ENCODE measurements at places on chromosomes 6 and 20. TPM values are rescaled to one million over a fixed set of nuclear protein-coding genes. Genes with fewer than 3 reads are reported as not detected.

CCM2L gene
- total RNA-seq, result 8.5 TPM

- DNase-seq, result peak; percentile 61
These were observed 46.2 kb downstream of the SLC22A23 start for GRCh38 chr6:3410385-3411360.

TFAP2D gene
- total RNA-seq, result not detected

DNA sequence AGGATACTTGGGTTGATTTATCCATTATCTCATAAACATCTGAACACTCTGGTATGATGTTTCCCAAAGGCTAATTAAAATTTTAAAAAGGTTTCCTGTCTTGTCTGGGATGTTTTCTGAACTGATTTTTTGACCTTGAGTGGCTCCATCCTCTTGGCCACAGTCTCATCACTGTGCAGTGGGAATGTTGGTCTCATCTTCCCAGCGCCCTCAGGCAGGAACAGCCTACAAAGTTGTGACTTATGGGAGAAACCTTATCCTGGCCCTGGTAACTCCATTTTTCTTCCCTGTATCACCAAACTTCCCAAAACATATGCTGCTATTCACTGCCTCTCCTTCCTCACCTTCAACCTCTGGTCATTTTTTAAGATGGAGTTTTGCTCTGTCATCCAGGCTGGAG lies 6.8 kb upstream of the BPIFA3 start:
- DNase-seq, result no peak

TP53TG5 gene
- total RNA-seq, result 1.2 TPM

DNA sequence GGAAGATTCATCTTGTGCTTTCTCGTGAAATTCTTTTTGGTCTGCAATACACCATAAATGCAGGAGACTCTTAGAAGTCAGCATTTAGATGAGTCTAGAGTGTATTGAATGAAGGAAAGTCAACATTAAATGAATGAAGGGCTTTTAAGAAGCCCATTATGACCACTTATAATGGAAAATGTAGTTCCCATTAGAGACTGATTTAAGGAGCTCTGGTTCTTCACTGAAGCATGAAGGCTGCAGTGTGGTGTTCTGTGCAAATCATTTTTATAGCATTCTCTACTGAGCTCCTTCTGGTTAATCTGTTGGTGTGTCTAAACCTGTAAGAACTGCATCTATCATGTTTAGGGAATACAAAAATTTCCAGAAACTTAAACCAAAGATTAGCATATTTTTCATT lies 19.7 kb downstream of the NCOA7 start:
- no peak for DNase-seq

DNA sequence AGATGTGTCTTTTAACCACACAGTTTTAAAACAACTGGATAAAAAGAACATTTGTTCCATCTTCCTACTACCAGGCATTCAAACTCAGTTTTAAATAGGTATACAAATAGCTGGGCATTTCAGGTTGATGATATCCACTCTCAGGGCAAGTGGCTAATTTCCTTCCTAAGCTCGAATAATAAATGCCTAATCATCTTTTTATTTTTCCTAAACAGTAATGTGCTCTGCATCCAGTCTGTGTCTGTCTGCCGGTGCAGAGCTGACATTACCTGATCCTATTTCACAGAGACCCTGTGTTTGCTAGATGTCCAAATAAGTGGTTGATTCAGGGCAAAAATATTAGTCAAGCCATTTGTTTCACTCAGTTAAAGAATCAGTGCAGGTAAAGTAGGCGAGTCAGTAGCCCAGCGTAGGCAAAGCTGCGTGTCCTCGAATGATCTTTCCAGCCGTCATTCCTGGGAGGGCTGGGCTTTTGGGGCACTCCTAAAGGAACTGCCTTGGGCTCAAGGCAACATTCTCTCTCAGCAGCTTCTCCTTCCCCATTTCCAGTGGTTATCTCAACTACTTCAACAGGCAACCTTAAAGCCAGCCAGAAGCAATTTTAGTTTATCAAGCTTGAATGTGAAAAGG lies 74.2 kb upstream of the BMP2 start:
- no peak for DNase-seq

RNASET2 gene
- total RNA-seq, result 12.3 TPM

SLC2A10 gene
- total RNA-seq, result 2.6 TPM

DDR1 gene
- total RNA-seq, result 23.2 TPM

STMND1 gene
- not detected for total RNA-seq

GRCh38 chr6:1025821-1026220 lies 286.1 kb upstream of the FOXQ1 start:
- DNase-seq, result no peak

GRCh38 chr6:133807501-133807900 lies 81.4 kb upstream of the TCF21 start:
- DNase-seq, result no peak

DNA sequence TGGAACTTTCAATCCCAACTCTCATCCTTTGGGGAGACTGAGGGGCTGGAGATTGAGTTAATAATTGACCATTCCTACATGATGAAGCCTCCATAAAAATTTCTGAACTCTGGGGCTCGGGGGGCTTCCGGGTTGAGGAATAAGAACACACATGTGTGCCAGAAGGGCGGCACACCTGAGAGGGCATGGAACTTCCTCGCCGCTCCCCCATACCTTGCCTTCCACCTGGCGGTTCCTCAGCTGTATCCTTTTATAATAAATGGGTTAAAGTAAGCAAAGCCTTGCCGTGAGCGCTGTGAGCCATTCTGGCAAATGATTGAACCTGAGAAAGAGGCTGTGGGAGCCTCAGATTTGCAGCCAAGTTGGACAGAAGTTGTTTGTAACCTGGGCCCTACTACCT lies 164.8 kb downstream of the LY86 start:
- DNase-seq, result no peak

DNA sequence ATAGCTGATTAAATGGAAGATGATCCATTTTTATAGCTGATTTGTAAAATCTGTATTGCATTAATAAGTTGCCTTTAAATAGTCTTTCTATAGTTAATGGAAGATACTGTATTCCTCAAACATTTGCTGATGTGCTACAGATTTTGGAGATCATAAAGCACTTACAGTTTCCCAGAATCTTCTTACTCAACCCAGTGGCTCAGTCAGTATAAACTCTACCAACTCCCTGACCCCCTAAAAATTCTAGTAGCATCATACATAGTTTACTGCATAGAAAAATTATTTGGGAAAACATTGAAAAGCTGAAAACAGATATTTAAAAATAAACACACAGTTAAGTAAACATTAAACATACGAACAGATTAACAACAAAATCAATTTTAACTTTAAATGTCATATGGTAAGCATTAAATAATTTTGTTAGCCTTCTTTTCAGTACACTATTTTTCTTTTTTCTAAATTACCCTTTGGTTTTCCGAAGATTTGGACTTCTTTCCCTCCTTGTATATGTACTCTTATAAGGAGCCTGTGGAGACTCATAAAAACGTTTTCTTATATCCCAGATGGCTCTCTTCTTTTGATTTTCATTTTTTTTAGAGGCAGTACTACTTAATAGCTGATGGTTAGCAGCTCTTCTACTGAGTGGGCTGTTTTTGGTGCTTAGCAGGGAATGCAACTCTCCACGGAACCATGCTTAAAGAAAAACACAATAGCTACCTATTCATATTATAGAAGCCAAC lies 62.7 kb upstream of the BMP5 start:
- DNase-seq, result no peak

GRCh38 chr20:1964061-1964460 lies 29.8 kb downstream of the PDYN start:
- DNase-seq, result no peak

- DNase-seq, result peak; percentile 52
These were observed at the start of gene FOXQ1 for GRCh38 chr6:1311400-1312202. Gene FOXQ1, plus strand, starts transcription at chr6:1312098. Its CDS starts 607 bp downstream, at chr6:1312705.

GRCh38 chr20:32945710-32946221 lies 58.5 kb downstream of the SUN5 start:
- no peak for DNase-seq

NNAT gene
- not detected for total RNA-seq

All from Right ventricle myocardium superior (tissue), 1 donor.